Stimulated activated CD8-positive, alpha-beta memory T cell treated with anti-CD3 and anti-CD28 coated beads, Interleukin-15, amount 100 ng/mL, for 24 hours (primary cell): ENCODE measurements at places on chromosomes 12 and 14.

GRCh38 chr14:62616668-62617067 lies 428.6 kb downstream of the KCNH5 start:
- no peak for DNase-seq

- DNase-seq, result no peak
Measured at GRCh38 chr12:125573271-125573670, 508.0 kb downstream of the AACS start.

- DNase-seq, result no peak
Measured at GRCh38 chr12:132229926-132230325, 85.7 kb downstream of the NOC4L start.

- DNase-seq, result no peak
Measured at GRCh38 chr12:95177201-95177768, 40.0 kb downstream of the FGD6 start.

DNA sequence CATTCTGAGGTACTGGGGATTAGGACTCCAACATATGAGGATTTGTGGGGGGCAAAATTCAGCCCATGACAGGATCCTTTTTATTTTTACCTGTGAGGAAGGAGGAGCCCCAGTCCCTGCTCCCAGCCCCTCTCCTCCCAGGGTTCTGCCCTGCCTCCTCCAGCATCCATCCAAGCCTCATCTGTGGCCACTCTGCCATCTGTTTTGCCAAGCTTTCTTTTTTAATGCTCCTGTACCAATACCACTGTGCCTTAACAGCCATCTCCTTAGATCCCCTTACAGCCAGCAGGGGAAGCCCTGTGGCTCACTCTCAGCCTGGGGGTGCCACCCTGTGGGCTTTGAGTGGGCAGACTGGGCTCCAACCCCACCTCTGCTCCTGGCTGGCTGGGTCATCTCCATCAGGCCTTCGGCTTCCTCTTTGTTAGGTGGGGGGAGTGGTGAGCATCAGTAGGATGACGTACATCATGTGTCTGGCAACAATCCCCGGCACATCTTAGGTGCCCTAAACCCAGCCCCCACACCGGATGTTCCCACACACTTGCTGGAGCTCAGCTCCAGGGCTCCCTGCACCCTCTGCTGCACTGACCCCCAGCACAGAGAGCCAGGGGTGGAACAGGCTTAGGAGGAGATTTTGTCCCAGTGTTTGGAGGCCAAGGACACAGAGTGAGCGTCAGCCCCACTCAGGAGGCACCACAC lies 40.2 kb downstream of the CYP46A1 start:
- DNase-seq, result no peak

DNA sequence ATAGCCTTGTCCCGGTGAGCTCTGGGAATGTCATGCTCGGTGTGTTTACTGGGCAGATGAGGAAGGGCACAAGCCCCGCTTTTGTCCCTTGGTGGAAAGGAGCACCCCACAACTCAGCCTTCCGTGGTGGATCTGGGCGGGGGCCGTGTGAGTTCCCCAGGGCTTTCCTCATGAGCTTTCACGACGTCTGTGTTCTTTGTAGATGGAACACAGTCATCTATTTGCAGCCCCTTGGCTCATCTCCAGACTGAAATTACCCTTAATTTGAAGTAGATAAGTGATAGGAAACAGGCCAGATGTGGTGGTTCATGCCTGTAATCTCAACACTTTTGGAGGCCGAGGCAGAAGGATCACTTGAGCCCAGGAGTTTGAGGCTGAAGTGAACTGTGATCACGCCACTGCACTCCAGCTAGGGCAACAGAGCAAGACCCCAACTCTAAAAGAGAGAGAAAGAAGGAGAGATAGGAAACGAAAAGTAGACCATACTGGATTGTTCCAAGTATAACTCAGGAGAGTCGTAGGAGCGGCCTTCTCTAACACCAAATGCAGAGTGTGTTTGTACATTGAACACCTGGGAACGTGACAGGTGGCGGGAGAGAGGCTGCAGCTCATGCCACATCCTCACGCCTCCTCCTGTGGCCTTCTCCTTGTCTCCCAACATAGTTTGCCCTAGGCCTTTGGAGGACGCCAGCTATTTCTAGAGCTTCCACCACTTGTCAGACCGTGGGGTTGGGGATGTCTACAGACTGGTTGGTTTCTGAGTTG lies 8.8 kb downstream of the P2RX4 start:
- DNase-seq, result no peak

DNA sequence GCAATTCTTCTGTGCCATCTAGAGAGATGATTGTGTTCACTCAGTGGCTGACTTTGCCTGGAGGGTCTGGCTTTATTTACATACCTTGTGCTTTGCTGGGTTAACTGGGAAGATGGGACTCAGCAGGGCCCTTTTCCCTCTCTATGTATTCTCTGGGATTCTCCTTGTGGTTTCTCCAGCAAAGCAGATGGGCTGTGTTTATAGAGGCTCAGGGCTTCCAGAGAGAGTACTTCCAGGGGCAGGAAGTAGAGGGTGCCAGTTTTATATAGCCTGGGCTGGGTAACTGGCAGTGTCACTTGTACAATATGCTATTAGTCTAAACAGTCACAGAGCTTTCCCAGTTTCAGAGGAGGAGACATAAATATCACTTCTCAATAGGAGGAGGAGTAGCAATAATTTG lies 509.9 kb downstream of the DIO2 start:
- no peak for DNase-seq

DNA sequence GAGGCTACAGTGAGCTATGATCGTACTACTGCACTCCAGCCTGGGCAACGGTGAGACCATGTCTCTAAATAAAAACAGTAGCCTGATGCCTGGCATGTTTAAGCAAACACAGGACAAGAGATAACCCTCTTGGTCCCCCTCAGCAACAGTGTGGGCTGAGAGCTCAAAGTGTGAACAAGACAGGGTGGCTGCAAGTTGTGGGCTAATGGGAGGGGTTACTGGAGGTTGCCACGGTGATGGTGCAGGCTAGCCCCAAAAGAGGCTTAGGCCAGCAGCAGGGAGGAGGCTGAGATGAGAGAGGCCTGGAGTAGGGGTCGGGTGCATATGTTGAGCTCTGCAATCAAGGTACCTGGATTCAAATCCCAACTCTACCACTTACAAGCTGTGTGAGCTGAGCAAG lies 3.4 kb upstream of the LGMN start:
- DNase-seq, result no peak
